Central memory CD8-positive, alpha-beta T cell (primary cell): ENCODE measurements at places on chromosomes 7 and 10.

DNA sequence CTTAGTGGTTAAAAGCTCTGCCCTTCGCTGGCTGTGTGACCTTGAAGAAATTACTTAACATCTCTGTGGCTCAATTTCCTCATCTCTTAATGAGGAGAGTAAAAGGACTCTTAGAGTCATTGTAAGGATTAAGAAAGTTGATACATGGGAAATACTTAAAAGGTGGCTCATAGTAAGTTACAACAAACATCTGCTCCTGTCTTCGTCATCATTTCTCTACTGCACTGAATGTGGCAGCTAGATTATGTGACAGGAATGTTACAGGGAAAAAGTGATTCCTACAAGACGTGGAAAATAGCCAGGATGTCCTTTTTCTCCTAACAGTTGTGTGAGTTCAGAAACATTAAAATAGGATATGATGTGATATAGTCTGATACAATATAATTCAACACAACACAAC lies 184.7 kb downstream of the FRMD4A start:
- H3K27me3 ChIP-seq, result peaks cover 99% of the 10 kb centered on the region
- no peaks in the 10 kb centered on the region for H3K36me3 ChIP-seq
- no peak overlapping the region for H3K4me3 ChIP-seq
- H3K27ac ChIP-seq, result no peak overlapping the region

GRCh38 chr7:5646846-5647245 lies 134.6 kb downstream of the RNF216 start:
- H3K27ac ChIP-seq, result no peak overlapping the region
- no peak for DNase-seq
- H3K4me1 ChIP-seq, result peaks cover 30% of the 10 kb centered on the region
- no peaks in the 10 kb centered on the region for H3K27me3 ChIP-seq
- peaks cover 35% of the 10 kb centered on the region for H3K36me3 ChIP-seq

GRCh38 chr7:119256446-119257131 lies 1016.4 kb upstream of the KCND2 start:
- H3K4me3 ChIP-seq, result no peak overlapping the region
- no peak overlapping the region for H3K27ac ChIP-seq
- H3K27me3 ChIP-seq, result no peaks in the 10 kb centered on the region
- DNase-seq, result no peak
- no peaks in the 10 kb centered on the region for H3K4me1 ChIP-seq

- DNase-seq, result no peak
- H3K27me3 ChIP-seq, result peaks cover 39% of the 10 kb centered on the region
- no peaks in the 10 kb centered on the region for H3K4me1 ChIP-seq
- H3K27ac ChIP-seq, result no peak overlapping the region
- no peaks in the 10 kb centered on the region for H3K36me3 ChIP-seq
Measured at GRCh38 chr10:123548770-123549169, 117.4 kb upstream of the GPR26 start.

GRCh38 chr7:33883671-33883965 lies 21.7 kb upstream of the BMPER start:
- no peaks in the 10 kb centered on the region for H3K4me1 ChIP-seq
- no peaks in the 10 kb centered on the region for H3K36me3 ChIP-seq
- no peak overlapping the region for H3K4me3 ChIP-seq
- H3K27ac ChIP-seq, result no peak overlapping the region

GRCh38 chr7:41809940-41810576 lies 107.2 kb upstream of the INHBA start:
- no peak overlapping the region for H3K4me3 ChIP-seq
- no peak overlapping the region for H3K27ac ChIP-seq
- peaks cover 6% of the 10 kb centered on the region for H3K4me1 ChIP-seq
- H3K36me3 ChIP-seq, result no peaks in the 10 kb centered on the region

DNA sequence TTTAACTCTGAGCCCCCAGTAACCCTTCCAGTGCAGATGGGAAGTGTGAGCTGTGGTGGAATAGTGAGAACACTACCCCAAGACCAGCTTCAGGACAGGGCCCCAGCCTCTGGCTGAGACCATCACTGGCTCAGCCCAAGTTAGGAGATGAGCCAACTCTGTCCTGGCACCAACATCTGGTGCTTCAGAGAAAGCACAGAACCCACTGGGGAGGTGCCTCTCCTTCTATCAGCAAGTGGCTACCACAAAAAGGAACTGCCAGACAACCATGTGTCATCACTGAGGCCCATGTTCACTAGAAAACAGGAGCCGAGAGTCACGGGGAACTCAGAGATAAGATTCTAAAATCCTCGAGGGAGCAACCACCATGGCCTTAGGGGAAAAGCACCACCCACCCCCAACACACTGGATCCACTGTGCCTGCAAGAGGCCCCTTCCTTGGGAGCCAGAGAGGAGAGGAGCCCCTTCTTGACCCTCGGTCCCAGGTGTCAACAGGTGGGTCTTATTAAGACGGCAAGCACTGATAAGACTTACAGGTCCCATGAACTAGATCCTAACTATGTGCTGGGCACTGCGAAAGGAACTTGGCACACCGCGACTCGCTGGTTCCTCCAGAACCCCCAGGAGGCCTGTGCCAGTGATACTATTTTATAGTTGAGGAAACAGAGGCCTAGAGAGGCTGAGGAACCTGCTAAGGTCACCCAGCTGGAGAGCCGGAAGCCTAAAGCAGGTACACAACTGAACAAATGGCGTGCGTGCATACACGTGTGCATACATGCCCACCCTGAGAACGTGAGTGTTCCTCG lies 102.7 kb downstream of the FAM53B start:
- DNase-seq, result peak; percentile 65
- peak overlapping the region; percentile 66 for H3K4me3 ChIP-seq
- peak overlapping the region; percentile 99 for H3K27ac ChIP-seq

DNA sequence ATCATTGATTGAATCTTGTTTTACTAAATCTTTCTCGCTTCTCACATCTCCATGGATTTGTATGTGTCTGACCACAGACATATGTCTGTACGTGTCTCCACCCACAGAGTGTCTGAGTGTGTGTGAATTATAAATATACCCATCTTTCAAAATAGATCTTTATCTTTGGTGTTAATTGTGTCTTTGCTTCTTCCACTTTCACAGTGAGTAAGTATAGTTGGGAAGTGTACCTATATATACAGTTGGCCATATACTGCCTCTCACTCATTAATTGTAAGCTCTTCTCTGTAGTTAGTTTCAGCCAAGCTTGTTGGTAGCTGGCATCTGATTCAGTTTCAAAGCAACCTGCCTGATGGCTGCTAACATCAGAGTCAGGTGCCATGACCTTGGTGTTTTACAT lies 18.4 kb downstream of the EEPD1 start:
- H3K4me3 ChIP-seq, result no peak overlapping the region
- no peak for DNase-seq

- DNase-seq, result no peak
- H3K4me3 ChIP-seq, result no peak overlapping the region
- H3K27ac ChIP-seq, result no peak overlapping the region
- H3K4me1 ChIP-seq, result peaks cover 33% of the 10 kb centered on the region
Measured at GRCh38 chr10:13585195-13585751, 1.5 kb upstream of the PRPF18 start.

DNA sequence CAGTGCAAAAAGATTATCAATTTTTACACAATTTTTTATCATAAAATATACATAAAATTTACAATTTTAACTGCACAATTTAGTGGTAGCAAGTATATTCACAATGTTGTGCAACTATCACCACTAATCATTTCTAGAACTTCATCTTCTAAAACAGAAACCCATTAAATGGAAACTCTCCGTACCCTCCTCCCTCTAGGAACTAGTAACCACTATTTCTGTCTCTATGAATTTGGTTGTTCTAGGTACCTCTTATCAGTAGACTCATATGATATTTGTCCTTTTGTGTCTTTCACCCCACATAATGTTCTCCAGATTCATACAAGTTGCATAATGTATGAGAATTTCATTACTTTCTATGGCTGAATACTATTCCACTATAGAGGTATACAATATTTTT lies 73.5 kb downstream of the HERC4 start:
- H3K27ac ChIP-seq, result no peak overlapping the region
- H3K27me3 ChIP-seq, result no peaks in the 10 kb centered on the region
- H3K36me3 ChIP-seq, result peaks cover 17% of the 10 kb centered on the region
- no peak for DNase-seq
- H3K4me1 ChIP-seq, result peaks cover 10% of the 10 kb centered on the region
